ENCODE measurements at places on chromosomes 7 and 10.

- DNase-seq, result no peak
Observed at GRCh38 chr7:96977445-96977844, 27.9 kb upstream of the DLX6 start.

DNA sequence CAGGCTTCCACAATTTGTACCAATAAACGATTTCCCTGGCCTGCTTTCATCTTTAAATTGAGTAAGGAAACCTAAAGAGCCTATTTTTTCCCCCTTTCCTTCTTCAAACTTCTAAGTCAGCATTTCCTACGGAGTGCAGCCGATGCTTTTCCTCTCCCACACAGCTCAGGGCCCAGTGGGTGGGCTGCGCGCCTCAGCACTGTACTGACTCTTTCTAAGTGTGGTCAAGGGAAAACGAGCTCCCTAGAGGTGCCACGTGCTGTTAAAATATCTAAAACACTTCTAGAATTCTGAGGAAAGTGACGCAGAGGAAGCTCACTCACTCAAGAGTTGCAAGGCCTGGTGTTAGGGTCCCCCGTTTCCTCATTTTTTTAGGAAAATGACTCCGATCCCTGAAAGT is 29.0 kb downstream of the STEAP1B start:
- DNase-seq, result no peak

DNA sequence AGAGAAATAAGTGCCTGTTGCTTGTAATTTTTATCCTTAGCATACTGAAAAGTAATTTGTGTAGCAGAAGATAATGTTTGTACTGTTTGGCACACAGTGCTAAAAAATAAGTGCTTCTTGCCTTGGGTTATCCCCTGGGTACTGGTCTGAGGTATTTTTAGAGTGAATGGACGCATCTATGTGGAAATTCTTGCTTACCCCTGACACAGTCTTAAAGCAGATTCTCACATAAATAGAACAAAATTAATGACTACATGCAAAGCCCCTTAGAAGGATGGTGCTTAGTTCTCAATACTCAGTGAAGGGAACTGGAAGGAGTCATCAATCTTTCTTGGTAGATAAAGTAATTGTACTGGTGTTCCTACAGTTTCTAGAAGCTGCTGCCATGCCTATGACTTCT is 548.6 kb downstream of the ARL4A start:
- no peak for DNase-seq

GRCh38 chr10:78596556-78596955 is 472.2 kb upstream of the ZMIZ1 start:
- DNase-seq, result no peak

GRCh38 chr10:31587691-31588090 is 268.7 kb downstream of the ZEB1 start:
- DNase-seq, result no peak

DNA sequence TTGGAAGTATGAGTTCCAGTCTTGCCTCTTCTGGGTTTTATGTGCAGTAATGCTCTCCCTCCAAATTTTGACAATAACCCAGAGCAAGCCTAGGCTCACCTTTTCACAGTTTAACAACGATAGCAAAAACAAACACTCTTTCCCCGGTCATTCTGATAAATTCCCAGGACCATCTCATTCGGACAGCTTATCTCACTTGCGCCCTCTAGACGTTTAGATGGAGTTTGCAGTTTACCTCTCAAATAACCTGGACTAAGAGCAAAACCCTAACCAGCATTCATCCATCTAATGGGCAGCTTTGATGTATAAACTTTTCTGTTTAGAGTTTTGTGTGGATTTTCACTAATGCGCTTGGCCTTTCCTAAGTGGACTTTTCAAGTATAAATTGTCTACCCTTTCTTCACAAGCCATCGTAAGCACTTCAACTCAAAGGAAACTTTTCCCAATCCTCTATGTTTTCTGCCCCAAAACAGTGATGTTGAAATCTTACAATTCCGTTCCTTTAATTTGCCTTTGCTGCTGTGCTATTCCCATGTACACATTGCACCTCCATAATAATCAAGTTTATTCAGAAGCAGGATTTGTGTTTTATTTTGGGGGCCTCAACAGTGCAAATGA is 114.9 kb downstream of the HDAC9 start:
- DNase-seq, result no peak

DNA sequence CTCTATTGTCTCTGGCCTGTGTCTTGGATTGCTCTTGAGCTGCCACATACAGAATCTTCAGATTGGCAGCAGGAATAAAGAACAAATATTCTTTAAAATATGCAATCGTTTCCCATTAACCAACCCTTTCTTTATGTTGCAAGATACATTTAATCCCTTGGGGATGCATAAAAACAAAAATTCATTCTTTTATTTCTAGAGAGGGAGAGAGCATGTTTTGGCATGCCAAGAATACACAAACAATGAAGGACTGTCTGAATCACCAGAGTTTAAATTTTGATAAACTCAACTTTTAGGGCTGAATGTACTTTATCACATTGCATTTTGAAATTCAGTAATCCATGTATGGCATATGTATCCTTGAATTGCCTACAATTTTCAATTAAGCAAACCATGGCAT is 154.3 kb upstream of the SEMA3D start:
- no peak for DNase-seq

DNA sequence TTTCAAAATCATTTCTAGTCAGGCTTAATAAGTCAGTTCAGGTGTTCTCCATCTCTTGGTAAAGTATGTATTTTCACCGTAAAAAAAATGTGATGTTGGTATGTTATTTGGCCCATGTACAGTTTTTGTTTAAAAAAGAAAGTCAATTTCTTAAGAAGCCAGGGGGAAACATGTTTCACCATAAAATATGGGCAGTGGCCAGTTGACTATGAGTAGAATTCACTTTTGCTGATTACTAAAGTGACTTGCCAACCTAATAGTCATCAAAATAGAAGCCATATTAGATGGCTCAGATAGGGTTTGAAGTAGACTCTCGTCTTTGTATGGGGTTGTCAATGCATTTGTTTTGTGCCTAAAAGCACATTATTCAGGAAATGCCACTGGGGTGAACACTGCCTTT is 266.3 kb downstream of the BICC1 start:
- no peak for DNase-seq

DNA sequence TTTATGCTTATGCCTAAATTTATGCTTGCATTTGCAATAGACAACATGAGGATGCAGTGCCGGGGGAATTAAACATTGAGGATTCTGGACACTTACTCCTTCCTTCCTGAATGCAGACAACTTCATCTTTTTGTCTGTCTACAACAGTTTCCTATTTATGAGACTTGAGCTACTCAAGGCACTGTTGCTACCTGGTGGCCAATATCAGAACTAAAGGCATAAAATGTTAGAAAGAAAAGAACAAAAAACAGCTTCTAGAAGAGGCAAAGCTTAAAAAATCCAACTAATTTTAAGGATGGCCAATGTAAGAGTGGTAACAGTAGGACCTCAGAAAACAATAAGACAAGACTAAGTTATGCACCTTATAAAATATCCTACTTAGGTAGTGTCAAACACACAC is 144.5 kb upstream of the PTN start:
- DNase-seq, result no peak

- peak; percentile 74 for DNase-seq
Observed at GRCh38 chr10:6108631-6109443, 20.0 kb downstream of the RBM17 start.

DNA sequence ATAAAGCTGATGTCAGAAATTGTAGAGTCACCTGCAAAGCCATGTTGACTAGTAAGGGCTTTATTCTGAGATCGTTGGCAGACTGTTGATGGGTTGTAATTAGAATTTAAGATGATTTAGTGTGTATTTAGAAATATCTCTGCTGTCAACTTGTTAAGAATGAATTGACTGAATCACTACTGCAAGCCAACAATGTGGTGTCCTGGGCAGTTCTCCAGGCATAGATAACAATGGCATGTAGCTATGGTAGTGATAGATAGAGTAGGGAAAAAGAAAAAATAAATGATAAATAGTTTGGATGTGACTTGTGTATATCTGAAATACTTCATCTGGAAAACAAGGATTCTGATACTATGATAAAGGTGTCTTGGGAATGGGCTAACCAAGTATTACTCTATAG is 640.2 kb downstream of the ARL4A start:
- DNase-seq, result no peak

GRCh38 chr7:8133188-8133848 is 128.6 kb downstream of the ICA1 start:
- no peak for DNase-seq

DNA sequence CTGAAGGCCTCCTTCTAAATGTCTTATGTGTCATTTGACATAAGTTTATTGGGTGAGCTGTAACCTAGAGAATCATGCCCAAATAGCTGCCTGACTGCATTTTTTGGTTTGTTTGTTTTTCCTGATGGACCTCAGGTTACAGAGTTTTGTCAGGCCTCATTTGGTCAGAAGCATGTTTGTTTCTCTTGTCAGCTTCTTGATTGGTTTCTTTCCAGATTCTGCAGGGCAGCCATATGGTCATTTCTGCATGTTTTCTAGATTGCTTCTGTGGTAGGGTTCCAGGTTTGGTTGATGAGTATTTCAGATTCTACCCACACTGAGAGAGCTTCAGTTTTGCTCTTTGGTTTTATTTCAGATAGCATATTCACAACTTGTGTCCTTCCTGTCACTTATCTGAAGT is 28.0 kb downstream of the GLCCI1 start:
- no peak for DNase-seq

GRCh38 chr10:65313406-65313805 is 1612.4 kb upstream of the LRRTM3 start:
- DNase-seq, result no peak

DNA sequence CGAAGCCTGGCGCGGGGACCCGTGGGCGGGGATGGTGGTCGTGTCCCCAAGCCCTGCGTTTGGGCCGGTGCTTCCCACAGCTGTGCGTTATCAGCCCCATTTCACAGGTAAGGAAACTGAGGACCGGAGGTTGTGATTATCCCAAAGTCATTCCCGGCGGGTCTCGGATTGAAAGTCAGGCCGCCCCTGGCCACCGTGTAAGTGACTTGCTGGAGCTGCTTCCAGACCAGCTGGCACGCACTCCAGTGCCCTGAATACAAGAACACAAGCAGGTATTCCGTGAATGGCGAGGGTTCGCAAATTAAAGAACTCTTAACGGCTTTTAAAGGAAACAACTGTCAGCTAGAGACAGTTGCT is 675 bp upstream of the ATE1 start:
- DNase-seq, result peak; percentile 15

DNA sequence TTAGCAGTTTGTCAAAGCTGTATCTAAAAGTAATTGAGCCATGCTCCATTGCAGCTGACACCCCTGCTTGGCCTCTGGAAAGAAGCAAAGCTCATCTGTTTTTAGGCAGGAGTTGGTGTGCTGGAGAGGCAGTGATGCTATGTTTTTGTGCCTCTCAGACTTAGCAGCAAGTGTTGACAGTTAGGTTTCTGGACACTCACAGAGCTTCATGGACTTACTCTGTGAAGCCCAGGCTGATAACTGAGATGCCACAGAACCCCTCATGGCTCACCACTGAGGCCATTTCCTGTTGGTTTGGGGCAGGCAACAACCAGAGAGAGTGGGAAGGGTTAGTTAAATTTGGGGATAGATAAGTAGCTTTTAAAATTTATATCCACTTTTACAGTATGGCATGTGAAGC is 59.8 kb downstream of the BTAF1 start:
- DNase-seq, result no peak

GRCh38 chr10:101061624-101062231 is at the start of gene KAZALD1:
Gene KAZALD1, plus strand, starts transcription at chr10:101061989. Its CDS starts 604 bp downstream, at chr10:101062593.
- DNase-seq, result no peak

GRCh38 chr7:102064361-102065025 is 222.2 kb upstream of the SH2B2 start:
- DNase-seq, result peak; percentile 27

DNA sequence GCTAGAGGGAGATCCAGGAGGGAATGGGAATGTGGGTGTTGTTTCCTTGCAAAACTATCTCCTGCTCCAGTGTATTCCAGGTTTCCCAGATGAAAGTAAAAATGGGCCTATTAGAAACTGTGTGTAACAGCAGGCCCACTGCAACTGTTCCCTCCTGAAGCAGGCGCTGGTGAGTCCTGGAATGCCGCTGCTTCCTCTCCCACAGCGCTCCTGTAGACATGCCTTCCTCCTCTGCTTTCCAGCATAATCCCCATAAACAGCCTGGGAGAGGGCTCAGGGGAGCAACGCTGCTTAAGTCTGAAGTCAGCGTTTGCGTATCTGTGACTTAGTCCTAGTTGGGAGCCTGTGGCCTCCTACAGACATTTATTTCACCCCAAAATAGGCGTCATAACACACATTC is 551.0 kb upstream of the FOXK1 start:
- no peak for DNase-seq

- DNase-seq, result no peak
Observed at GRCh38 chr7:110170841-110171240, 920.1 kb upstream of the LRRN3 start.

- DNase-seq, result no peak
Observed at GRCh38 chr7:43505412-43505811, 77.5 kb upstream of the STK17A start.

DNA sequence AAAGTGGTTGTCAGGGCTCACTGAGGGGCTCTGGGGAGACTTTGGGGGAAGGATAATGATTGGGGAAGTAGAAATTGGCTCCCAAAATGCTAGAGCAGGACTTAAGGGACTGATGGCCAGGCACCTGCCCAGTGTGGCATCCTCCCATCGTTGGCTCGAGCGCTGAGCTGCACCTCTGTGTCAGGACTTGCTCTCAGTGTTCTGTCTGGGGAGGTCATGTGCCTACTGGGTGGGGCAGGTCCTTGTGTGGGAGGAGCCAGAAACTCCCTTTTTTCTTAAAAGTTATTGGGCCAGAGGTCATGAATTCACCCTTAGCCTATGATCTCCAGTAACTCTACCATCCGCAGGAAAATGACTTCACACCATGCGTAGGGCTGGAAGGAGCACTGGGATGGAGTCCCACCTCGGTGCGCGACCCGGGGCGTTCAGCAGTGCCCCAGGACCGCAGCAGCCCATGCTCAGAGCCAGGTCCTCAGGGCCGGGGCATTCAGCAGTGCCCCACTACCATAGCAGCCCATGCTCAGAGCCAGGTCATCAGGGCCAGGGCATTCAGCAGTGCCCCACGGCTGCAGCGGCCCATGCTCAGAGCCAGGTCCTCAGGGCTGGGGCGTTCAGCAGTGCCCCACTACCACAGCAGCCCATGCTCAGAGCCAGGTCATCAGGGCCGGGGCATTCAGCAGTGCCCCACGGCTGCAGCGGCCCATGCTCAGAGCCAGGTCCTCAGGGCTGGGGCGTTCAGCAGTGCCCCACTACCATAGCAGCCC is 221.9 kb downstream of the EBF3 start:
- no peak for DNase-seq

GRCh38 chr10:96395931-96396877 is 37.4 kb upstream of the OPALIN start:
- DNase-seq, result peak; percentile 53

DNA sequence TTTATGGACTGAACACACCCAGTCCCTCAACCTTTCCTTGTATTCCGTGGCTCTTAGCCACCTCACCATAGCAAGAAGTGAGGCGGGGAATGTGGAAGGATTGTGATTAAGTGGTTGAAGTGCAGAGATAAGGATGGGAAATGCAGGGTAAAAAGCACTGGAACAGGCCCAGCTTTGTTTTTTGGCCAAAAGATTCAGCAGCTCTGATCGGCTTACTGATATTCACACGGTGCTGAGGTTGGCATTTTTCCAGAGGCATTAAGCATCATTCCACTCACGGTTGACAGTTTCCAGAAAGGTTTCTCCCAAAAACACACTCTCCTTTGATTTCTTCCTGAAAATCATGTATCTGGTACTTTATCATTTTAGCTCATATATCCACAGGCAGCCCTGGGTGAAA is 544.2 kb downstream of the CNTNAP2 start:
- no peak for DNase-seq

Data from CD4-positive, alpha-beta T cell treated with Interleukin-17A for 1 hour (primary cell).